NCI-H2081 (cell line): ENCODE measurements at places on chromosomes 16 and 17.

GRCh38 chr16:88705076-88705684 lies 1.0 kb downstream of the RNF166 start:
- no peak for DNase-seq

DNA sequence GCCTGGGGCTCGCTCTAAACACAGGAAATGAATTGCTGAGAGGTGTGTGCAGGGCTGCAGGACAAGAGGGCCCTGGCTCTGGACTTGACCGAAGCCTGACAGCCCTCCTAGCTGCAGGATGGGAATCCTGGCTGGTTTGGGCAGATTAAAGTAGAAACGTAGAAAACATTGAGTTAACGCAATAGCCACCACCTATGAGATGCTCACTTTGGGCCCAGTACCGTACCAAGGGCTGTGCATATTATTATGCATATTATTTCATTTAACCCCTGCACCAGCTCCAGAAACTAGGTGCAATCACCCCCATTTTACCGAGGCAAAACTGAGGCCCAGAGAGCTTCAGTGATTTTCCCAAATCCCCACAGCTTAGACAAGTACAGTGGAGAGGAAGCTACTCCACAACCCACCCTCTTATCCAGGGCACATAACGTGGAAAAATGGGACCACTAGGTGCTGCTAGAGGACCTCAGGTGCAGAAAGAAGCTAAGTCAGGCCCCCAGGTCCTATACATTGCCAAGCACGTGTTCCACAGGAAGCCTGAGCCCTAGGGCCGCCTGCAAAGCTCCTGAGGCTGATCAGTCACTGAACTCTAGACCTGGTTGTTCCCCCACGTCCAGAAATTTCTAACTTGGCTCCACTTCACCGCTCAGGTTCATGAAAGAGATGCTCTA lies 79.2 kb downstream of the MYH11 start:
- DNase-seq = peak; percentile 24

DNA sequence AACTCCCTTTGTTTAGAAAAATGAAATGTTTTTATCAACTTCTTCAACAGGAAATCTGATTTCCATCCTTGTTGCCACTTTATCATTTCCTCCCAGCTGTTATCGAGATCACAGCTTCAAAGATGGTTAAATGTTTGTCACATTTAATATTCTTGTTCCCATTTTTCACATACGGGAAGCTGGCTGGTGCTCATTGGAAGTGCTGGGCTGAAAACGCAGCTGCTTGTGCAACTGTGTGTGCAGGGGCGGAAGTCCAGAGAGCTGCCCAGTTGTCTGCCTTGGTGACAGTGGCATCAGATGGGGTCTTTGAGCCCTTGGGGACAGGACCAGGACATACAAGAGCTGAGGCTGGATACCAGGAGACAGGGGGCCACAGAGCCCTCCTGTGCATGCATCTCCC lies 549.2 kb upstream of the CDH11 start:
- no peak for DNase-seq

DNA sequence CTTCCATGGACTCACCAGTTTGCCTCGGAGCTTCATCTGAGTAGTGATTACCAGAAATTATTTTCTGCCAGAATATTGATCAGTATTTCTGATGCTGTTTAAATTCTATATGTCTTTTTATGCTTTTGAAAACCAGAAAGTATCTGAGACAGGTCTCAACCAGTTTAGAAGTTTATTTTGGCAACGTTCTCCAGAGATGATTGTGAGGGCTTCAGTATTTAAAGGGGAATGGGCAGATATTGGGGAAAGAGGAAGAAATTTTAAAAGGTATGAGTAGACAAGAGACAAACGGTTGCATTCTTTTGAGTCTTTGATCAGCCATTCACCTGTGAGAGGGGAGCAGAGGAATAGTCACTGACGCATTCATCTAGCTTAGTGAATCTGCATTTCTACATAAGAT lies 44.4 kb upstream of the ABCC11 start:
- no peak for DNase-seq

- DNase-seq = no peak
These were observed 1470.1 kb upstream of the GOT2 start for GRCh38 chr16:60204181-60204580.

DNA sequence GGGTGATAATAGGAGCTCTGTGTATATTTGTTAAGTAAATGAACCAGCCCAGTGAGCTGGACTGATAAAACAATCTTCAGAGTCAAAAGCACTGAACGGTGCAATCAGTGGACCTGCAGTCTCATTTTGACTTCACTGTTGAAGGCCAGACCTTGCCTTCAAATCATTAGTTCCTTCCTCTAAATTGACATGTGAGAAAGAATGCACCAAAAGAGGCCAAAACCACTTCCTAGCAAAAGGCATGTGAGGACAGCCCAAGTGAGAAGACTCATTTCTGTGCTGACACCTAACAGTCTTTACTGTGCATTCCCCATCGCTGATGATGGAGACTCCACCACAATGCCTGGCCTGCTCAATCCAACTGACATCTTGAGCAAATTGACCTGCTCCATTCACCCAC lies 10.6 kb downstream of the GTF3C1 start:
- DNase-seq = no peak

DNA sequence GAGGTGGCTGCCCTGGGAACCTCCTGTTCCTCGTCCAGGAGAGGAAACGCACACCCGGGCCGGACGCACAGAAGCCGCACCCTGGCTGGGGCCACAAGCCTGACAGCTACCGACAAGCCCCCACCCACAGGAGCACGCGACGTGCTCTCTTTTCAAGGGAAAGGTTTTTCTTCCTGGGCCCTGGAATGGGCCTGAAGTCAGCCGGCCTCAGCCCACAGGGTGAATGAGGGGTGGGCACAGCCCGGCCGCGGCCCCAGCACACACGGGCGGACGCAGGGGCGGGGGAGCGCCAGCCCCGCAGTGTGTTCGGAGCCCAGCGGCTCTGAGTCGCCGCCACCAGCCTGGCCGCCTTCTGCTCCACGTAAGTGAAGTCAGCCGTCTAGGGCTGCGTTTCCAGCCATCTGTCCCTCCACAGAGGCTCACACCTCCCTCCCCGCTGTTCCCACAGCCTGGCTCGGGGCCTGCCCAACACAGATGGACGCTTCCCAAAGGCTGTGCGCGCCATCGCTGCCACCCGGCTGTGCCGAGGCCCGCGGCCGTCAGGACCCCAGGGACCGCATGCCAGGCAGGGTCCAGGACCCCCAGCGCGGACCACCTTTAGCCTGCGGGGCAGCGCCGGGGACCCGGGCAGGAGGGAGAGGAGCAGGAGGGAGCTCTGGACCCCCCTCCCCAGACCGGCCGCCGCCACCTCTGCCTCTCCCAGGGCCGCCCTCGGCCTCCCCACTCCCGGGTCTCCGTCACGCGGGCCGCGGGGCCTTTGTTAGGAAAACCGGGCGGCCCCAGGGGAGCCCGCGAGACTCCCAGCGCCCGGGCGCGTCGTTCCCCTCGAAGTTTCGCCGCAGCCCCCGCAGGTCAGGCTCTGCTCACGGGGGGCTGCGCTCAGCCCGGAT lies 36.8 kb downstream of the CBFA2T3 start:
- peak; percentile 19 for DNase-seq

DNA sequence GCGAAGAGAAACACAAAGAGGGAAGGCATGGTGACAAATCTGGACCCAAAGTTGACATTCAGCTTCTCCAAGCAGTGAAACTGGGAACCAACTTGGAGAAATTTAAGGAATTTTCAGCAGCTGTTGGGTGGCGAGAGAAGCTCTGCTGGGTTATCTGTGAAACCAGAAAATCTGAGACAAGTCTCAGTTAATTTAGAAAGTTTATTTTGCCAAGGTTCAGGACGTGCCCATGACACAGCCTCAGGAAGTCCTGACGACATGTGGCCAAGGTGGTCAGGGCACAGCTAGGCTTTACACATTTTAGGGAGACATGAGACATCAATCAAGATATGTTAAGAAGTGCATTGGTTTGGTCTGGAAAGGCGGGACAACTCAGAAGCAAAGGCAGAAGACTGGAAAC lies 11.2 kb upstream of the CD300LF start:
- DNase-seq = no peak

DNA sequence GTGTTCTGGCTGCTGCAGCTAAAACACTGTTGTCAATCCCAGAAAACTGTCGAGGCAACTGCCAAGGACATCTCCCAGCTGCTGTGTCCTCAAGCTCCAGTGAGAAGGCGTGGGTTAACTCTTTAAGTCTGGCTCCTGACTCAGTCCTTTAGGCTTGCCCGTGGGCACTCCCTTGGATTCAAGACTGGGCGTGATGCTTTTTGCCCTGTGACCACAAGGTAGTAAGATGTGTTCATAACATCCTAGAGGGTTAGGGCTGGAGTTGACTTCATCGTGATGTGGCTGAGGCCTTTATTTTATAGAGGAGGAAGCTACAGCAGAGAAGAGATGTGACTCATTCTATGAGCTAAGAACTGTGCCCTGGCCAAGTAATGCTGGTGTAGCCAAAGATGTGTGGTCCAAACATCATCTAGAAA lies 50.9 kb upstream of the TEKT3 start:
- DNase-seq = no peak

GRCh38 chr17:70181866-70182265 lies 12.5 kb downstream of the KCNJ2 start:
- no peak for DNase-seq

GRCh38 chr16:13896543-13897182 lies 23.3 kb upstream of the ERCC4 start:
- no peak for DNase-seq

GRCh38 chr17:19958023-19958422 lies 19.6 kb downstream of the AKAP10 start:
- DNase-seq = no peak

DNA sequence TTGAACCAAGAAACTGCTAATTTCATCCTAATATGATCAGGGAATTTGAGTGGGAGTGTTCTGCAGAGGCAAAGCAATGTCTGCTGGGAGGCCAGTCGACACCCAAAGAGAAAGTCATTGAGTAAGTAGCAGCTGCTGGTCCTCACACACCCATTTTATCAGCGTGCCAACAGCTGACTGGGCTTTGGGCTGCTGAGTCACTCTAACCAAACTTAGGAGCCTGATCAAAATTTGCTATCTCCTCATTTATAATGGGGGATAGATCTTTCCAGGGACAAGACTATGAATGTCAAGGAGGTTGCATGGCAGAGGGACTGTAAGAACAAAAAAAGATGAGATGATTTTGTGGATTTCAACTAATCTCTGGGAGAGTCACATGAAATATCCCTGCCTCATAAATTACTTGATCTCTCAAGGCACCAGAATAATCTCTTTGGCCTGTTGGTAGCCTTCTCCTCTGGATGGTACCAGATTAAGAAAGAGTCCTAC lies 32.9 kb downstream of the CPSF4L start:
- DNase-seq = peak; percentile 10

GRCh38 chr17:52653014-52653413 lies 494.5 kb upstream of the CA10 start:
- DNase-seq = no peak

- peak; percentile 59 for DNase-seq
These were observed 5.7 kb downstream of the TRIM47 start for GRCh38 chr17:75872434-75873351.

GRCh38 chr16:17511340-17511739 lies 40.6 kb upstream of the XYLT1 start:
- no peak for DNase-seq

DNA sequence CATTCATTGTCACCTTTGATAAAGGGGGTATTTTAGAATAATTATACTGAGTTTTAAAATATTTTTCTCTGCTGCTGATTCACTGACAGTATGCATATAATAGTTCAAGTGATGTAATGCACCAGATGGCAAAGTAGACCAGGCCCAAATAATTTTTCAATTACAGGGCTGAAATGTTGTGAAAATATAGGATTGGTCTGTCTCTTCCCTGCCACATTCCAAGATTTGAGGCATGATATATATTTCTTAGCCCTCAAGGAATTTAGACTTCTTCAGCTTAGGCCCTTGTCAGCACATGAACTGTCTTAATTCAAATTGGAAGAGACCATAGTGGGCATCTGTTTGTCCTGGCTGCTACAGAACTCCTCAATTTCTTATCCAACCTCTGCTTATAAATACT lies 39.2 kb upstream of the SLC12A3 start:
- DNase-seq = no peak

DNA sequence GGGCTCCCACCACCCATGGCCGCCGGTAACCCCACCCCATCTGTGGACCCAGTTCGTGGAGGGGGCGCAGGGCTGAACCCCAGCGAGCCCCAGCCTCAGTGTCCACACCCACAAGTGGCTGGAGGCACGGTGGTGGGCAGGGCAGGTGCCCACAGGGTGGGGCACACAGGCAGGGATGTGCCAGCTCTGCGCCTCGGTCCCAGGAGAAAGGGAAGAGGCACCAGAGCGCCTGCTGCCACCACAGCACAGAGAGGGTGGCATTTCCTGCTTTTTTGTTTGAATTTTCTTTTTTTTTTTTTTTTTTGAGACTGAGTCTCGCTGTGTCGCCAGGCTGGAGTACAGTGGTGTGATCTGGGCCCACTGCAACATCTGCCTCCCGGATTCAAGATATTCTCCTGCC lies 19.0 kb downstream of the ZFPM1 start:
- DNase-seq = no peak

DNA sequence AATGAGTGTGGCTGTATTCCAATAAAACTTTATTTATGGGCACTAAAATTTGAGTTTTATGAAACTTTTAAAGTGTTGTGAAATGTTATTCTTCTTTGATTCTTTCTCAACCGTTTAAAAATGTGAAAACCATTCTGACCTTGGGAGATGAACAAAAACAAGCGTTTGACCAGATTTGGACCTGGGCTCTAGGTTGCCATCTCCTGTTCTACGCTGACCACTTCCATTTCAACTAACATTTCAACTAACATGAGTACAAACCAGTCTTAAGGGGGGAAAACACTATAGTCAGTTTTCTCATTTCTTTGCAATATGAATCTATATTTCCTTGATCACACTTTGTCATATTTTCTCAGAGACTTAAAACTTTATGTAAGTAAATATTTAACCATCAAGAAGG lies 118.4 kb upstream of the IRX5 start:
- no peak for DNase-seq

GRCh38 chr16:24088767-24089166 lies 167.4 kb upstream of the CACNG3 start:
- DNase-seq = no peak

GRCh38 chr16:85042167-85042526 lies 14.6 kb downstream of the KIAA0513 start:
- peak; percentile 31 for DNase-seq

GRCh38 chr16:86029131-86029741 lies 130.3 kb downstream of the IRF8 start:
- no peak for DNase-seq

DNA sequence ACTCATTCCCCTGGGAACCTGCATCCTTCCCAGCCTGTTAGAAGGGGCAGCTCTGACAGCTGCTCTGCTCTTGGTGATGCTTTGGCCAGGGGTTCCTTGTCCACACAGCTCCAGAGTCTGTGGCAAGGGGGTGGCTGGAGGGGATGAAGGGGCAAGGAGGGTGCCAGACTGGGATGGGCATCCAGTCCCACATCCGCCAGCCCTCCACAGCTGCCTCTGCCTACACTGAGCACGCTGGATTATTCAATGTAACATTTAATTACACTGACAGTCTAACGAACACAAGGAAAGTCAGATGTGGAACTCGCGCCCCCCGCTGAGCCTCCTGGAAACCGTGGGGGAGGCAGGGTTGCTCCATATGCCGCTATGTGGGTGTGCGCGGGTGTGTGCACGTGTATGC lies 101.1 kb downstream of the C16orf78 start:
- DNase-seq = no peak
